ENCODE measurements at places on chromosomes 11 and 22.

- DNase-seq: no peak
Observed at GRCh38 chr11:118214210-118214914, 10.4 kb downstream of the JAML start.

GRCh38 chr11:61783717-61784505, 8.5 kb downstream of the TMEM258 start:
- DNase-seq: no peak

DNA sequence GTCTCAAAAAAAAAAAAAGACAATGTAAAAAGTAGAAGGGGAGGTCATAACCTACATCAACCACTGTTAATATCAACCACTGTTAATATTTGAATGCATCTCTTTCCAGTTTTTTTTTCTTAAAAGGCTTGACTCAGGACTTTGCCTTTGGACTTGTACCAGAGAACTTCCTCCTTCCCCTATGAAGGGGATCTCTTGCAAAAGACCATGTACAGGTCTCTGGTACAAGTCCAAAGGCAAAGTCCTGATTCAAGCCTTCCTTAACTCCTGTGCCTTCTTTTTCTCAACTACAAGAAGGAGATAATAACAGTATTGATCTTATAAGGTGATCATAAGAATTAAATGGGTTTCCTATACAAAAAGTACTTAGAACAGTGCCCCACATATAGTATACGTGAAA, 563.5 kb downstream of the BUD13 start:
- DNase-seq: no peak

- no peak for DNase-seq
Observed at GRCh38 chr11:27018902-27019529, 21.6 kb upstream of the BBOX1 start.

DNA sequence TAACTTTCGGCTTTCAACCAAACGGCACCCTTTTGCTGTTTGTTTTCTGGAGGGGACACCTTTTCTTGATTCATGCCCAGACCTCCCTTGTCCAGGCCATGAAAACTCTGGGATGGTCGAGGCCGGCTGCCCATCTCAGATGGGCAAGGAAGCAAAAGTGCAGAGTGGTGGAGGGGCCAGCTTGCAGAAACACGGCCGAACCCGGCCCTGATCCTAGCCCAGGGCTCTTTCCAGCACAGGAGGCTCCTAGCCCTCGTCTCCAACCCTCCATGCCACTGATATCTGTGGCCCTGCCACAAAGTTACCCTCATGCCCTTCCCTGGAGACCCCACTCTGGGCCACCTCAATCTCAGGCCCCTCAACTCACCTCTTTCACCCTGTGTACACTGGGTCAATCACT, 18.9 kb upstream of the SLC22A12 start:
- DNase-seq: no peak

GRCh38 chr11:2742611-2743426, 43.0 kb upstream of the KCNQ1OT1 start:
- DNase-seq: no peak

GRCh38 chr11:36492724-36493304, 17.3 kb downstream of the TRAF6 start:
- no peak for DNase-seq

DNA sequence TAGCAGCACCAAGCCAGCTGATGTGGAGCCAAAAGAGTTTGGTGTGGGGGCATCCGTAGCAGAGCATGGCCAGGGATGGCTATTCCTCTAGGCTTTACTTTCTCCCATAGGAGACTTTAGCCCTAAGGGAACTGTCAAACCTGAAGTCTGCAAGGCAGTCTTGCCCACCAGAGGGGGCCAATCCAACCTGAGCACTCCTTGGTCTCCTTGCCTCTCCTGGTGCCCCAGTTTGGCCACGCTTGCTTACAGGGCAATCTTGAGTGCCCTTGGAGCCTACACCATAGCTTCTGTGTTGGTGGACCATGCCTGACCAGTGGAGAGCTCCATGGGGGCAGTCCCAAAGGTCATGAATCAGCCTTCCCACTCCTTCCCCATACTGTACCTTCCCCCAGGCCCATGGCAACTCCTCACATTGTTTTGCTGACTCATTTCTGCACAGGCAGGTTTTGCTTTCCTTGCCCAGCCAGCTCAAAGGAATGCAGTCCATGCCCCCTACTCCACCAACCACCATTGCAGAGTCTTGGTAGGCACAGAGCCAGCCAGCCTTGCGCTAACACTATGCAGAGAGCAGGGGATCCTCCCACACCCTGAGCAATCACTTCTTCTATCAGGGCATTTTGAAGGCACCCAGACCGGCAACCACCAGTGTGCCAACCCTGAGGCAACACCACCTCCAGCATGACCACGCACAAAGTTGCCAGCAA, 1421.2 kb upstream of the RAG2 start:
- no peak for DNase-seq

- no peak for DNase-seq
Observed at GRCh38 chr11:86185381-86185750, 59.2 kb upstream of the EED start.

- no peak for DNase-seq
Observed at GRCh38 chr22:19149991-19150390, at the start of gene GSC2. Gene GSC2, minus strand, starts transcription at chr22:19150292. Its CDS starts 9 bp downstream, at chr22:19150283.

- no peak for DNase-seq
Observed at GRCh38 chr22:46390652-46391301, 55.3 kb downstream of the TRMU start.

DNA sequence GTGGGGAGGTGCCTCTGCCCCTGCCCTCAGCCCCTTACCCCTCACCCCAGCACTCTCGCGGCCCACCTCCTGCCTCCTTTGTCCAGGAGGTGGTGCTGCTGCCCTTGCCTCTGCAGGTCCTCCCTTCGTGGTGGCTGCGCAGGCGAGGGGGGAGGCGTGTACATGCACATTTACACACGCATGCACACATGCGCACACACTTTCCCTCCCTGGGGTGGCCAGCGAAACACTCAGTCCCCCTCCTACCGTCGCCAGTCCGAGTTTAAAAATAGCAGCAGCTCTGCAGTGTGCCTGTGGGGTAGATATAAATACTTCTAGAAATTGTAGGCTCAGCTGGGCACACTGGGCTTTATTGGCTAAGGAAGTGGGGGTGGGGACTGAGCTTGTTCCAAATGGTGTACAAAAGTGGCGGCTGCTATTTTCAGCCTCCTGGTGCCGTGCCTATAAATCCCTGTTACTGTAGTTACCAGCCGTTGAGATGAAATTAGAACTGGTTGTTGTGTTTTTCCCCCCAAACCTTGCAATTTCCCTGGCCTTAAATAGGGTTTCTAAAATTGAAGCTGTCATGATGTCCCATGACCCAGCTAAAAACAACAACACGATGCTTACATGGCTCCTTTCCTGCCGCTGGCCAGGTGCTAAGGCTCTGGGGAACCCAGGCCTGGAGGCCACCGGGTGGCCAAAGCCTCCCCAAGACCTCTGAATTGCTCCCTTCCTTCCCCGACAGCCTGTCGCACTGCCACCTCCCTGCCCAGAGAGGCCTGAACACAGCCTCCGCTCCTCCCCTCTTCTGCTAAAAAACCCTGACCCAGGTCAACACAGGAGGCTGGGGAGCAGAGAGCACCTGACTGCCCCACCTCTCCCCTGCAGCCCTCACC, 12.4 kb downstream of the PICK1 start:
- DNase-seq: no peak

DNA sequence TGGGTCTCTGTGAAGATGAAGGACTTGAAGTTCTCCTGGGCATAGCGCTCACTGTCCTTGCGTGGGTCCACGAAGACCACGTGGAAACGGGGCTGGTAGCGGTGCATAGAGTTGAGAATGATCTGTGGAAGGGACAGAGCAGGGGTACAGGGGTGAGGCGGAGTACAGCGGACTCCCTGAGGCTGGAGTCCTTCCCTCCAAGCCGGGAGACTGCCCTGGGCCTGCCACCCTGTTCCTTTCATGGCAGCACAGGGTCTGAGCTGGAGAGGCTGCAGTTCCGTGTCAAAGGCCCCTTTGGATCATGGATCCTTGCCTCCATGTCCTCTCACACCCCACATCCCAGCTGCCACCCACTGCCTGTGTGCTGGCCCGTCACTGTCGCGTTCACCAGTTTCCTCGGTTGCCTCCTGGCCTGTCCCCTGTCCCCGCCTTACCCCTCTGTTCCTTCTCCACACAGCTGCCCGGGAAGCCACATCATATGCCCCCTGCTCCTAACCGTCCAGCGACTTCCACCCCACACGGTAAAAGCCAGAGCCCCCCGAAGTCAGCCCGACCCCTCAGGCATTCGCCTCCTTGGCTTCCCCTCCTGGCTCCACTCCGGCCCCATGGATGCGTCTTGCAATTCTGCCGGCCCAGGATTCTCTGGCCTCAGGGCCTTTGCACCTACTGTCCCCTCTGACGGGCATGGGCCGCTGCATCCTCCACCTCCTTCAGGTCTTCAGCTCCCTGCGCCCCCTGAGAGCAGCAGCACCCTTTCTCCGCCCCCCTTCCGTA, 3.4 kb upstream of the NUDT8 start:
- DNase-seq: no peak

GRCh38 chr22:45743687-45744086, 72.1 kb downstream of the ATXN10 start:
- DNase-seq: no peak

GRCh38 chr22:23270212-23270733, 90.0 kb downstream of the BCR start:
- no peak for DNase-seq

- DNase-seq: no peak
Observed at GRCh38 chr11:119643212-119643875, 85.7 kb downstream of the NECTIN1 start.

DNA sequence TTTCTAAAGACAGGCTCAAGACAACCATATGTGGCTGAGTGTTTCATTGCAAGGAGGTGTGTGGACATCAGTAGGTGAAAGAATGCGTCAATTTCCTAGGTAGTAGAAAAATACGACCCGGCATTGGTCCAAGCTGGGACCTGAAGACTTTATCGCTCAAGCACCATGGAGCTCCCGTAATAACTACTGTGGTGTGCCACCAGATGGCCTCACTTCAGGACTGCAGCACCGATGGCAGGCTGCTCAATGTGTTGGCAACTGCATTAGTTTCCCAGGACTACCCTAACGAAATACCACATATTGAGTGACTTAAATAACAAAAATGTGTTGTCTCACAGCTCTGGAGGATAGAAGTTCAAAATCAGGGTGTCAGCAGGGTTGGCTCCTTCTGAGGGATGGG, 72.4 kb upstream of the FAT3 start:
- no peak for DNase-seq

DNA sequence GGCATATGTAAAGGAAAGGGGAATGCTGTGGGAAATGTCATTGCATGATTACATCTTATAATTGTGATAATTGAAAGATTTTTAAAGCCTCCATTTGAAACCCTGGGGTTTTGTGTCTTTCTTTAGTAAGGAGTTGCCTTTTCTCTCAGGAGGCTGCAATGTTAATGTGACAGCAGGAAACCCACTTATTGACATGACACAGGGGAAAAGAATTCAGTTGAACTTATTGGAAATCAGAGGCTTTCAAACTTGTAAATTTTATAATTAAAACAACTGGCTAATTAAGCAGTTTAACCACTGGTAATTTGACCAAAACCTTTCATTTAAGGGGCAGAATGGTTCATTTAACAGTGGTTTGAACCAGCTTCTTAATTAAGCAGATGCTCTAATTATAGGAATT, 31.2 kb downstream of the MRPL48 start:
- no peak for DNase-seq

DNA sequence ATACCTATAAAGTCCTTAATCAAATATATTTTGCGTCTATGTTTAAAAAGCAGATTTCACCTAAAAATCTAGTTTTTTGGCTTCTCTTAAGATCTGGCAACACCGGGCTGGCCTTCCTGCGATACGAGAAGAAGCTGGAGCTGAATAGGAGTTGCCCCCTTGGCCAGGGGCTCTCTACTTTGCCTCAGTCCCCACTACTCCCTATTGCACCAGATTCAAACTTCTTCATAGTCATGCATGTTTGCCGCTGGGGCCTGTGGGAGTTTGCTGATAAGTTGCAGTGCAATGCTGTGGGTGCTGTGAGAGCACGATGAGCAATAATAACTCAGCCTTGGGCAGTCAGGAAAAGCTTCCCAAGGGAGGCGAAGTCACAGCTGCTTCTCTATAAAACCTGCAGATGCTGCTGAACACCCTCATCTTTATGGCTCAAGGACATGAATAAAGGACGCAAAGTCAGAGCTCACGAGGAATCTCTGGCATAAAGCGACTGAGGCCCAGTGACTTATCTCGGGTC, 15.2 kb upstream of the EIF3D start:
- DNase-seq: no peak

- no peak for DNase-seq
Observed at GRCh38 chr11:29957431-29957830, 59.4 kb downstream of the KCNA4 start.

DNA sequence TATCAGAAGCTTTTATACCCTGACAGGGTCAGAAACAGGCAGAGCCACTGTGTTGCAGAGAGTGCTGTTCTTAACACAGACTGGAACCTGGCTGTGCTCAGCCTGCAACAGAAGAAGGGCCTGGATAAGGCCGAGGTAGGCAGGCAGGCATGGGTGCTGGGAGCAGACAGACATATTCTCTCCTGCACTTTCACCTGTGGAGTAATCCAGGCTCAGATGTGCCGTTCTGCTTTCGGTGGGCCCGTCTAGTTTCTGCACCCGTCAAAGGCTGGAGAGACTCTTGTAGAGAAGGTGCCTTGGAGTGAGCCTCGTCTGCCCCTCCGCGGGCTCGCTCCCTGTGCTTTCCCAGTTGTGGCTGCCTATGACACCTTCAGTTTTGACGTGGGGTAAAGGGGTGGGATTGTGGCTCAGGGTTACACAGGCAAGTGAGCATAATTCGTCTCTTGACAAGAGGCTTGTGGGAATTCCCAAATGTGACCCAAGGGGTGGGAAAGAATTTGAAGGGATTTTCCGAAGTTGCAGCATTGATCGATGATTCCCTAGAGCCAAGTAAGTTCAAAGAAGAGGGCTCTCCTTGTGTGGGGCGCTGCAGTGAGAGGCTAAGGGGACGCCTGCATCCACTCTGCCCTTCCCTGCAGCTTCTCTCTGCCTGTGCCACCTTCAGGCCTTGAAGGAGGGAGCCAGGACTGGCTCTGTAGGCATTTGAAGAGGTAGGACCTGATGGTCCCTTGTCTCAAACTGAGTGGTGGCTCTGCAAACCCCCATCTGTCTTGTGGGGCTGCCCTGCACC, 16.2 kb upstream of the ST3GAL4 start:
- no peak for DNase-seq

DNA sequence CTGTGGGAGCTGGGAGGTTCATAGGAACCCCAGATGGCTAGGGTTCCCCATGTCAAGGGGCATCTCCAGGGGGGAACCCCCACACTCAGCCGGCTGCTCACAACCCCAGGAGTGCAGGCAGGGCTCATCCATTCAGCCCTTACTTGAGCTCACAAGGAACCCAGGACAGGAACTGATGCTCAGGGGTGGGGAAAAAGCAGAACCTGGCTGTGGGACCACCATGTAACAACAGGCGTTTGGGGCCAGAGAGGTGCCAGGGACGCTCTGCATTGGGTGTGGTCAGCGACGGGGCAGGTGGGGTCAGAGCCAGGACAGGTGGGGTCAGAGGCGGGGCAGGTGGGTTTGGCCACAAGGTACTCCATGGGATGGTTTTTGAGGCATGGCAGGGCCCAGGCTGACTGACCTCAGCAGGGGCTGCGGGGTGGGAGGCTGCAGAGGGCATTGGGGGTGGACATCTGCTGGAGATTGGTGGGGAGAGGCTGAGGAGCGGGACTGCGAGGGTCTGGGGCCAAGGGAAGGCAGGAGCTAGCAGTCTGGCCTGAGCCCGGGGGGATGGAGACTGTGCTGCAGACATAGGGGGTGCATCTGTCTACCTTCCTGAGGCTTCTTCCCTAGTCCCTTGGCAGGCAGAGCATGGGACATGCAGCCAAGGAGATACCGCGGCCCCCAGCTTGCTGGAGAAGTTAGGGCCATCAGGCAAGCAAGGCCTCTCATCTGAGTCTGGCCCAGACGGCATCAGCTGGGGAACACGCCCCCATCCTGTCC, 34.0 kb upstream of the CARS1 start:
- DNase-seq: no peak
